ENCODE measurements at places on chromosomes 4 and X. TPM values are rescaled to one million over a fixed set of nuclear protein-coding genes. Genes with fewer than 3 reads are reported as not detected.

DNA sequence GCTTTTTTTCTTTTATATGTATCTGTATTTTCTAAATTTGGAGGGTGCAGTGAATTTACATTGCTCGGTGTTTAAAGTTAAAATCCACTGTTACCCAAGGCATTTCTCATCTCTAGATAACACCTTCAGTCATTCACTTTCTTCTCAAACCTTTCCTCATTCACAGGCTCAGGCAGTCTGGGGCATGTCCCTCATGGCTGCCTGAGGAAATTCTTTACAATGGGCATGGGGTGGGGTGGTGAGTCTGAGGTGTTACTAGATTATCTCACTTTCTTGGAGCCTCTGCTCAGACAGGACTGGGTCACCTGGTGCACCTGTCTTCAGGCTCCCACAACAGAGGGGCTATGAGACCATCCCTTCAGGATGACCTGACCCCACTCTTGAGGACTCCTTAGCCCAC lies 17.4 kb downstream of the CCDC149 start:
- H3K36me3 ChIP-seq, result no peaks in the 10 kb centered on the region
- no peak overlapping the region for H3K27ac ChIP-seq
- no peak for DNase-seq
- no peaks in the 10 kb centered on the region for H3K4me1 ChIP-seq

GRCh38 chr4:74464291-74464690 lies 19.4 kb downstream of the AREG start:
- H3K36me3 ChIP-seq, result peaks cover 6% of the 10 kb centered on the region
- DNase-seq, result no peak
- H3K4me3 ChIP-seq, result no peak overlapping the region
- H3K27me3 ChIP-seq, result peaks cover 10% of the 10 kb centered on the region

GRCh38 chrX:111874241-111874640 lies 1.7 kb upstream of the TRPC5OS start:
- H3K4me3 ChIP-seq, result no peak overlapping the region
- no peak overlapping the region for H3K27ac ChIP-seq
- peaks cover 2% of the 10 kb centered on the region for H3K27me3 ChIP-seq
- no peaks in the 10 kb centered on the region for H3K36me3 ChIP-seq
- no peaks in the 10 kb centered on the region for H3K4me1 ChIP-seq

DNA sequence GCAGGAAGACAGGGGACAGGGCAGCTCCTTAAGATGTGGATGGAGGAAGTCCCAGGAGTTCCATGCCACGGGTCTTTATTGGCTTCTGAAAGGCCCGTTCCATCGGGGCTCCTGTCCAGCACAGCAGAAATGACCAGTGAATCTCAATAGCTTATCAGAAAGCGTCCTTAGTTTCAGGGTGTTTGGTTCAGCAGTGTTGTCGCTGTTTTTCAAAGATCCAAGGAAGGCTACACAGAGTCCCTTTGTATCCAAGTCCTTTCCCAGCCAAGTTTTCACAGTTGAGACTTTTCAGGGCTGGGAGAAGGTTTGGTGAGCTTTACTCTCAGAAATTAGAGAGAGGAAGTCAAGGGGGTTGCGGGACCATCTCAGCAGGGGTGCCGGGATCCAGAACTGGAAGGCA lies 5.0 kb upstream of the ZCCHC4 start:
- peaks cover under 1% of the 10 kb centered on the region for H3K4me1 ChIP-seq
- peaks cover 12% of the 10 kb centered on the region for H3K27me3 ChIP-seq
- no peak for DNase-seq
- H3K4me3 ChIP-seq, result no peak overlapping the region
- H3K36me3 ChIP-seq, result peaks cover under 1% of the 10 kb centered on the region
- H3K27ac ChIP-seq, result no peak overlapping the region

- H3K27me3 ChIP-seq, result no peaks in the 10 kb centered on the region
- no peak for DNase-seq
- H3K36me3 ChIP-seq, result no peaks in the 10 kb centered on the region
- no peak overlapping the region for H3K27ac ChIP-seq
- no peak overlapping the region for H3K4me3 ChIP-seq
Observed at GRCh38 chr4:124079174-124079780, 633.3 kb downstream of the ANKRD50 start.

DNA sequence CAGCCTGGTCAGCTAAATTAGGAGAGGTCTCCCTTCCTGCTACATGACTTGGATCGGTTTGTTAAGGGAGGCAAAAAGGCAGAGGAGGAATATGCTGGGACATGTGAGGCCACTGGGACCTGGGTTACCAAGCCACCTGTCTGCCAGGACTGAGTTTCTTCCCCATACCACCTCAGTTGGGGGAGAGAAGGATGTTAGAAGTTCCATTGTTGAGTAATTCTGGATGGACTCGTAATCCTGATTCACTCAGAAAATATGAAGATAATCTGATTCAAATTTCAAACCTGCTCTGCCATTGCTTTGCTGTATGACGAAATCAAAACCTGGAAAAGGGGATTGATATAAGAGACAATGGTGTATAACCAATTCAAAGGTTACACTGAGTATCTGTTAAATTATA lies 97.4 kb upstream of the S100G start:
- no peak overlapping the region for H3K4me3 ChIP-seq
- DNase-seq, result no peak
- no peaks in the 10 kb centered on the region for H3K4me1 ChIP-seq

- no peaks in the 10 kb centered on the region for H3K4me1 ChIP-seq
- H3K27ac ChIP-seq, result no peak overlapping the region
- no peak overlapping the region for H3K4me3 ChIP-seq
- H3K36me3 ChIP-seq, result no peaks in the 10 kb centered on the region
Observed at GRCh38 chr4:41620594-41621256, 82.8 kb downstream of the LIMCH1 start.

- H3K4me3 ChIP-seq, result no peak overlapping the region
- no peak for DNase-seq
- no peaks in the 10 kb centered on the region for H3K36me3 ChIP-seq
- H3K27ac ChIP-seq, result no peak overlapping the region
- H3K4me1 ChIP-seq, result no peaks in the 10 kb centered on the region
Observed at GRCh38 chr4:78534286-78534955, 17.1 kb upstream of the ANXA3 start.

DNA sequence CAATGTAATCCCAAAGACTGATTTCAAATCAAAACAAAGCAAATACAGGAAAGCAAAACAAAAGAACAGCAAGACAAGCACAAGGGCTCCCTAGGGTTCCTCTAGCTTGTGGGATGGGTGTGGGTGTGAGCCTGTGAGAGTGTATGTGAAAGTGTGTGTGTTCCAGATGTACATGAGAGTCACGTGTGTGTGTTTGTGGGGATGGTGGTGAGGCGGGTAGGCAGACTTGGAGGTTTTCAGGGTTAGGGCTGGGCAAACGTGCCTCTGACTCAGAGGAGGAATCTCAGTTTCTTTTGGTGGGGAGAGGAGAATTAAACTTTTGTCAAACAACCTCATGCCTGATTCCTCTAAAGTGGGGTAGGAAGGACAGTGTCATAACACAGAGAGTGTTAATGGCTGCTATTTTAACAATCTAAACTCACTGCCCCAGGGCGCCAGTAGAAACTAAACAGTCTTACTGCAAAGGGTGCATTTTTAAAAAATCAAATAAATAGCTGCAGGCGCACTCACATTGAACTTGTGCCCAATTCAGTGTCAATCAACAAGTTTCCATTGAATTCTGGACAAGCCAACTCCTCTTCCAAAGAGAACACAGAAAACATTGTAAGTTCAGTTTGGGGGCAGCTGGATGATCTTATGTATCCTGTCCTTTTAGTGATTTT lies 51.8 kb downstream of the CHRDL1 start:
- H3K4me3 ChIP-seq, result no peak overlapping the region
- H3K36me3 ChIP-seq, result no peaks in the 10 kb centered on the region
- no peaks in the 10 kb centered on the region for H3K27me3 ChIP-seq
- H3K27ac ChIP-seq, result no peak overlapping the region

GRCh38 chrX:92270936-92271855 lies 492.0 kb downstream of the PCDH11X start:
- H3K27me3 ChIP-seq, result no peaks in the 10 kb centered on the region
- no peak for DNase-seq
- H3K4me1 ChIP-seq, result no peaks in the 10 kb centered on the region
- no peak overlapping the region for H3K27ac ChIP-seq
- H3K4me3 ChIP-seq, result no peak overlapping the region

TKTL1 gene
- total RNA-seq, result not detected

RTL3 gene
- not detected for total RNA-seq

KIAA1210 gene
- total RNA-seq, result not detected

PDLIM3 gene
- not detected for total RNA-seq

ATP11C gene
- 18.3 TPM for total RNA-seq

ASB11 gene
- total RNA-seq, result not detected

FGF13 gene
- not detected for total RNA-seq

C4orf46 gene
- 20.9 TPM for total RNA-seq

XAGE2 gene
- not detected for total RNA-seq

PRSS12 gene
- not detected for total RNA-seq
